ENCODE measurements at places on chromosomes 7 and 10.

- DNase-seq = no peak
Observed at GRCh38 chr10:87657371-87657770, 2.3 kb upstream of the PAPSS2 start.

DNA sequence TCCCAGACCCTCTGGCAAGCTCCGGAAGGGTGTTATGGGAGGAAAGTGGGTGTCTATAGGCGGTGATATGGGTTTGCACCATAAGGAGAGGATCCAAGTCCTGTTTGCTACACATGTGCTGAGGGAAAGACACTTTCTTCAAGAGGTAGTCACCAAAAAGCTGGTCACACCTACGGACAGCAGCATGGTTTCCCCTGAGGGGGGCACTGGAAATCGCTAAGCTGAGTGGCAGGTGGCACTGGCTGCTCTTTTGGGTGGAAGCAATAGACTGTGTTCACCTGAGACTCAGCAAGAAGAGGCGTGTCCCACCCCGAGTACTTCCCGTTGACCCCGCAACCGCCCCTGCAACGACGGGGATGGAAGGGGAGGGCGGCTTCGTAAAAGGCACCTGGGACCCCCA, 1.8 kb upstream of the FOXI2 start:
- no peak for DNase-seq

DNA sequence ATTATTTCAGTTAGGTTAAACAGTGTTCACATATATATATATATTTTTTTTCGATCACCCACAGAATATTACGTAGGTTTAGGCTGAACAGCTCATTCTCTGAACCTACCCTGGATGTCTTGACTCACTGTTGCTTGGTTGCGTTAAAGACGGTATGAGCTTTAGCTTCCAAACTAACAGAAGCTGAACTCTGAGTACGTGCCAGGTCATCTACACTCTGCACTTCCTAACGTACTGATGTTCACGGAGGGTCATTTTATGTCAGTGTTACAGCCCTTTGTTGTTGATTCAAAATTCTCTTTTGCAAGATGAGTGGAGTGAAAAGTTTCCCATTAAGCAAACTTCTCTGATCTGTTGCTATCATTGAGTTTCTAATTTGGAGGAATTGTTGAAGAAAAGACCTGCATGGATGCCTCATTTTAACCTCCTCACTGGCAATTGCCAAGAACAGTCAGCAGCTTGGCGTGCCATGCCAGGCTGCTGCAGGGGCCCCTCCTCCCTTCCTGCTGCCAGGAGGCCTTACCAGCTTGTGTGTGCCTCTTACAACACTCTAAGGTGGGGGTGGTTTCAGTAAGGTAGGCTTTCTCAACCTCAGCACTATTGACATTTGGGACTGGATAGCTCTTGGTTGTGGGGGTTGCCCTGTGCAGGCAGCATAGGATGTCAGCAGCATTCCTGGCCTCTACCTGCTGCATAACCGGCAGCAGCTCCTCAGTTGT, 44.3 kb downstream of the INSYN2A start:
- DNase-seq = no peak

GRCh38 chr7:15104411-15105092, 202.0 kb upstream of the DGKB start:
- DNase-seq = no peak

GRCh38 chr7:94277236-94277635, 117.5 kb upstream of the COL1A2 start:
- no peak for DNase-seq

DNA sequence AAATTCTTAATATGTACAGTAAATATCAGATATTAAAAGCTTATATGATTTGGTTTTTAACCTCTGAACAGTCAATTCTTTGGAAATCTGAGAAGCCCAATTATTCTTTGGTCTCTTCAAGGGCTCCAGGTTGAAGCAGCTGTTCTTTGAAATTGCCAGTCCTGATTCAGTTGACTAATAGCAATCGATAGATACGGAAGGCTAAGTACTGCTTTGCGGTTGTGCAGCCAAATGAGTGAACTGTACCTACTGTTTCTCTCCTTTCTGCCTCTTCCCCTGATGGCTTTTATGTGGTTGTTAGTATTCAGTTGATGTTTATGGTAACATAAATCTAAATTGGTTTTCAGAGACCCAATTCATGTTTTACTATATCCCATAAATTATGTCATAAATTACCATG, 103.1 kb upstream of the RPA3 start:
- no peak for DNase-seq

- DNase-seq = no peak
Observed at GRCh38 chr7:139526578-139527544, 3.4 kb downstream of the CLEC2L start.

DNA sequence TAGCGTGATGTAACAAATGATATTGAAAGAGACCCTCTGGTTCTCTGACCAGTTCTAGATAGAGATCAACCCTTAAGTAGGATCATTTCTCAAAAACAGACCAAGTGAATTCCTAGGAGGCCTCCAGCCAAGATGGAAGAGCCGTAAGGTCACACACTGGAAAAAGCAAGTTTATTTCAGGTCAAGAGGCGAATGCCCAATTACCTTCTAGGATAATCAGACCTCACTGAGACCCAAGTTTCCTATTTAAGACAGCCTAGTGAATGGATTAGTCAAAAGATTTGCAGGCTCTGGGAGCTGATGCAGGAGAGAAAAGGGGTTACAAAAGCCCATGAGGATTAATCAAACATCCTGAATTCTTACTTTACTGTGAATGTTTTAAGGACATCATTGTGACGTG, 486.1 kb upstream of the NRP1 start:
- no peak for DNase-seq

DNA sequence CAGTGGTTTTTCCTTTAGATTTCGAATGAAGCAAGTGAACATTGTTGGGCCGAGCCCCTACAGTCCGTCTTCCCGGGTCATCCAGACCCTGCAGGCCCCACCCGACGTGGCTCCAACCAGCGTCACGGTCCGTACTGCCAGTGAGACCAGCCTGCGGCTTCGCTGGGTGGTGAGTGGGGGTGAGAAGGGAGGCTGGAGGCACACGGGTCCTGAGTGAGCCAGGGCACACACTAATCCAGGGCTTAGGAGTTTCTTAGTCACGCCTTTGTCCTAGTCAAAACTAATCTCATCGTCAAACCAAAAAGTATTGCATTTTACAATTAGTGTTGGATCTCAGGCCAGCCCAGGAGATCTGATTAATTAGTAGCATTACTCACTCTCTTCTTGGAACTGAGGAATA, 568.8 kb upstream of the FOXK1 start:
- DNase-seq = no peak

DNA sequence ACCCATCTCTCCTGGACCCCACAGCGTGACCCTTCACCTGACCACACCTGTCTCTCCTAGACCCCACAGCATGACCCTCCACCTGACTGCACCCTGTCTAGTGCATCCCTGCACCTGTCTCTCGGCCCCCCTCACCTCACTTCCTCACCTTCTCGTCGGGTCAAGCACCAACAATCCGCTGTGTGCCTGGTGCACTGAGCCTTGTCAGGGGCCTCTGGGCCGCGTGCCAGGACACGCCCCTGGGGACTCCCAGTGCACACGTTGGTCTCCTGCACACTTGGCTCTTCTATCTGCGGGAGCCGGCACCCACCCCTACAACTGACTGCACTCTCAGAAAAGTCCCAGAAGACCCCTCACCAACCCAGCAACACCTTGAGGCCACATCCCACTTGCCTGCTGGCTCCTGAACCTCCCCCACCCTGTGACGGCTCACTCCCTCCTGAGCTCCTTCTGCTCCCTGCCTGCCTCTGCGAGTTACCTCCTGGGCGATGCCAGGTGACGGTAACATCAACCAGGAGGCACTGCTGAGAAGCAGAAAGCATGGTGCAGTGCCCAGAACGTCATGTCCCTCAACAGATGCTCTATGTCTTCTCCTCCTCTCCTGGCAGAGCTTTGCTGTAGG, 147.6 kb downstream of the DIP2C start:
- no peak for DNase-seq

DNA sequence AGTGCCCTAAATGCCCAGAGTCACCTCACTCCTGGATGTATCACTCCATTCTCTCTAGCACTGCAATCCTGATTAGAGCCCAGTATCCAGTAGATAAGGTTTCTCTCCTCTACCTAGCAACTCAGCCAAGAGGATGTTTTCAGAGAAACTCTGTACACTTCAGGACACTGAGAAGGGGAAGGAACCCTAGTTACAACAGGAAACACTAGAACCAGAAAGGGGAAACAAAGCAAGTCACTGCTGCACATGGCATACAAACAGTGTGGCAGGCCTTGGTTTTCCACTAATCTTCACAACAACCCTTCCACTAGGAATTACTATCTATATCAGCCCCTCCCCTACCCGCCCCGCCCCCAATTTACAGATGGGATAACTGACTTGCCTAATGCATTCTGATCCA, 1.6 kb downstream of the FAM204A start:
- DNase-seq = peak; percentile 12

GRCh38 chr10:15084502-15084922, 4.1 kb downstream of the ACBD7 start:
- peak; percentile 12 for DNase-seq

- no peak for DNase-seq
Observed at GRCh38 chr7:31933481-31933880, 136.7 kb downstream of the PDE1C start.

- no peak for DNase-seq
Observed at GRCh38 chr7:135300913-135301765, 67.5 kb downstream of the STRA8 start.

Data from activated CD4-positive, alpha-beta T cell treated with anti-CD3 and anti-CD28 coated beads, Interleukin-2, Interleukin-6, amounts not matched to agents 100 ng/mL and 50 ng/mL, durations not matched to agents 16 hours and 8 hours (primary cell).